Activated CD8-positive, alpha-beta T cell treated with anti-CD3 and anti-CD28 coated beads for 36 hours (primary cell): ENCODE measurements at places on chromosomes 6 and 20. TPM values are rescaled to one million over a fixed set of nuclear protein-coding genes. Genes with fewer than 3 reads are reported as not detected.

DNA sequence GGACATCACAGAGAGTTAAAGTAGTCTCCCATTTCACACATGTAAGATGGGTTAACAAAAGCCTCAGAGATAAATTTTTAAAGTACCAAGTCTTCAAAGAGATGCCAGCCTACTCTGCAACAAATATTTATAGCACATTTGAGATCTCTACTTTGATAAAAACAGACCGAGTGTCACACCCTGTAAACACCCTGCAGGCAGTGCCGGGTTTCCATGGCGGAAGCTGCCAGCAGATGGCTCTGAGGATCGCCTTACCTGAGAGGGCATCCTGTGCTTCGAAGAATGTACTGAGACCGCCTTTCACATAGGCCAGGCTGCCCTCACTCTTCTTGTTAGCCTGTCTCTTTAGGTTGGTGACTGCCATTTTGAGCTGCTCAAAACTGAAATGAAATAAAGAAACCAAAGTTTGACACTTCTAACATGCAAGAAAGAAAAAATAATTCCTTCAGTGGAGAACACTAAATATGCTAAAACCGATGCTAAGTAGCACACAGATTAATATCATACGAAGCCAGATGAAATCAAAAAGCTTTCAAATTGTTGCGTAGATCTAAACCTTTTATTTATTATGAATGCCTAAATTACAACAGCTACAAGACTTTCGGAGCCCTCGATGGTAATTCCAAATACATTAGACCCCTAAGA, 39.3 kb downstream of the HUS1B start:
- H3K36me3 ChIP-seq: peaks cover 17% of the 10 kb centered on the region
- H3K27me3 ChIP-seq: no peaks in the 10 kb centered on the region
- no peak overlapping the region for H3K4me3 ChIP-seq
- DNase-seq: peak; percentile 10

DNA sequence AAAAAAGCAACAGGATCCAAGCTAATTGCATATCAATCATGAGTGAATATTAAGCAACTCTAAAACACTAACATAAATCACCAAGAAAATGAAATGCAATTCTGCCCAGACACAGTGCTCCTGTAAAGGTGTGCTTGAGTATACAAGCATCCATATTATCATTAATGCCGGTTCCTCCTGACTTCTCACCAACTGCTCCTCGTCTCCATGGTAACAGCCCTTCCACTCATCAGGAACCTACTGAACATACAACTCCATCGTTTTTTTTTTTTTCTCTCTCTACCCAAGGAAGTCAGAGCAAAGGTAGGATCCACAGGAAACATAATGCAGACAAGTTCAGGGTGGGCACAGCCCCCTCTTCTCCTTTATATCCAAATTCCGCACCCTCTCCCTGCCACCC, 12.4 kb downstream of the GABBR1 start:
- DNase-seq: no peak
- no peaks in the 10 kb centered on the region for H3K27me3 ChIP-seq
- H3K27ac ChIP-seq: no peak overlapping the region
- no peaks in the 10 kb centered on the region for H3K4me1 ChIP-seq

DNA sequence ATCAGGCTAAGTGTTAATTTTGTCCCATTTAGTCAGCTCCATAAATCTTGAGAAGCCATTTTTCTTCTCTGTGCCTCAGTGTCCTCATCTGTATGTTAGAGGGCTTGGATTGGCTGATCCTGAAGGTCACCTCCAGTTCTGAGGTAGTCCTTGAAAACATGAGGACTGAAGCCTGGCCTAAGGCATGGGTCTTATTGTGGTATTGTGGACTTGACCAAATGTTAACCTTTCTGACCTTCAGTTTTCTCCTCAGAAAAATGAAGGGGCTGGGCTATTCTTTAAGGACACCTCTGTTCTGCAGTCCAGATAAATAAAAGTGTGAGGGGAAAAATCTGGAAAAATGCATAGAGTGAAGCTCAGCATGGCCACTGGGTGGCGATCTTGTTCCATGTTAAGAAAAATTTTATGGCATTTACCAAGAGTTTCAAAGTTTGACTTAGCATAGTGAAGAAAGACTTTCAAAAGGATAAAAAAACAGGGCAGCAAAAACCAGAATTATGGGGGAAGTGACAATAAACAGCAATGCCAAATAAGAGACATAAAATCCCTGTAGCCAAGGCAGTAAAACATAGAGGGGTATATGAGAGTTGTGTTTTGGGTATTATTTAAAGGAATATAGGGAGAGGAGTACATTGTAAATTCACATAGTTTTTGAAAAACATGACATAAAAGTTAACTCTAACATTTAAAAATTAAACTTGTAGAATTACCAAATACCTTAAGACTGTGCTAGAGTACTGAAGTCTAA, 13.2 kb upstream of the TFB1M start:
- peaks cover 31% of the 10 kb centered on the region for H3K4me1 ChIP-seq
- H3K27ac ChIP-seq: peak overlapping the region; percentile 68
- no peaks in the 10 kb centered on the region for H3K27me3 ChIP-seq
- no peak overlapping the region for H3K4me3 ChIP-seq

GRCh38 chr20:62258499-62259293, 20.4 kb downstream of the OSBPL2 start:
- H3K27me3 ChIP-seq: no peaks in the 10 kb centered on the region
- H3K4me3 ChIP-seq: no peak overlapping the region
- no peak for DNase-seq
- H3K4me1 ChIP-seq: peaks cover 4% of the 10 kb centered on the region

DNA sequence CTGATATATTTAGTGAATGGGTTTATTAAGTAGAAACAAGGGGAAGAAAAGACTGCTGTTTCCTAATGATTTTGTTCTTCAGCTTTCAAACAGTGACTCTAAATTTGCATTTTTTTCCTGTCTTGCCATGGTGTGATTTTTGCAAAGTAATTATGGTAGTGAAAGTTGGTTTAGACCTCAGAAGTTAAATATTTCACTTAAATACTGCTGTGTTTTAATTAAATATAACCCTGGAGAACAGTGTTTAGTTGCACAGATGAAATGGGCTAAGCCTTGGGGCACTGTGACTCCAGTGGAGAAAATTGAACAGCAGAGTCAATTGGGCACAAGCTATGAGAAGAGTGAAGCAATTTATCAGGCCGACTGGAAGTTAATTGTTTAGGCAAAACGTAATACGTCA, 111.1 kb upstream of the MCHR2 start:
- no peak overlapping the region for H3K27ac ChIP-seq
- H3K4me1 ChIP-seq: no peaks in the 10 kb centered on the region

PRDM1 gene
- 24.7 TPM for total RNA-seq

KCTD20 gene
- 42.7 TPM for total RNA-seq

XKR7 gene
- total RNA-seq: not detected
